ENCODE measurements at places on chromosomes 13 and 19.

GRCh38 chr19:5828661-5829566 is 10.6 kb downstream of the FUT6 start:
- peak; percentile 56 for DNase-seq

DNA sequence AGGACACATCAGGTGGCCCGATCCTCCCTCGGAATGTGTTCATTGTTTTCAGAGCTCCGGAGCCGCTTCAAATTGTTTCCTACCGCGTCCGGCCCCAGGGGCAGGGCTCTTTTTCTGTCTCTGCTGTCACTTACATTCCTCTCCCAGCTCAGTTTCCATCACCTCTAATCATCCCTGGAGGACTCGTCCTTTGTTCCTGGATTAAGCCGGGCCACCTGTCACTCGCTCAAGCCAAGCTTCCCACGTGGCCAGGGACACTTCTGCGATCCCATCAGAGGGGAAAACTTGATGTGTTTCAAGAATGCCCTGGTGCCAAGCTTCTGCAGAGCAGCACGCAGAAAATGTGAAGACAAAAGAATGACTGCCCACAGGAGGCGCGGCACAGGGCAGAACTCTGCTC is 13.5 kb downstream of the IL17D start:
- DNase-seq = no peak

DNA sequence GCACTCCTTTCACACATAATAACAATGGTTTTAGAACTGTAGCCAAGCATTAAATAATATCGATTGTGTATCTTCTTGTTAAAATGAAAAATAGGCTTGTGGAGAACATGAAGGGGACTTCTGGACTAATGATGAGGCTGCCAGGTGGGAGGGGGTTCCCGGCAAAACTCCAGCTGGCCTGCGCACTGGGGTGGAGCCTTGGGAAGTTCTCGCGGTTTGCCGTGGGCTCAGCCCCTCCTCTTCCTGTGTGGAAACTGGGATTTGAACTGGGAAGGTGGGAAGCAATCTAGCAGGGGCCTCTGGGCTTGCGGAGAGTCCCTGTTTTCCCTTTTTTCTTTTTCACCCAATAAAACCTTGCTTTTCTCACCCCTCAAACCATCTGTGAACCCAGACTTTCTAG is 113.7 kb upstream of the SLITRK1 start:
- DNase-seq = no peak

DNA sequence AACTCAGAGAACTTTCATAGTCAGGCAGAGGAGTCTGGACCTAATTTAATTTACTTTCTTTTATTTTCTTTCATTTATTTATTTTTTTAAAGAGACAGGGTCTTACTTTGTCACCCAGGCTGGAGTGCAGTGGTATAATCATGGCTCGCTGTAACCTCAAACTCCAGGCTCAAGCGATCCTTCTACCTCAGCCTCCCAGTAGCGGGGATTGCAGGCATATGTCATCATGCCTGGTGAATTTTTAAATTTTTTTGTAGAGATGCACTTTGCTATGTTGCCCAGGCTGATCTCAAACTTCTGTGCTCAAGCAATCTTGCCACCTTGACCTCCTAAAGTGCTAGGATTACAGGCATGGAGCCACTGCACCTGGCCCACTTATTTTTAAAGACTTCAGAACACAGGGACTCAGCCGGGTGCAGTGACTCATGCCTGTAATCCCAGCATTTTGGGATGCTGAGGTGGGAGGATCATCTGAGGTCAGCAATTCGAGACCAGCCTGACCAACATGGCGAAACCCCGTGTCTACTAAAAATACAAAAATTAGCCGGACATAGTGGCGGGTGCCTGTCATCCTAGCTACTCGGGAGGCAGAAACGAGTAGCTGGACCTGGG is 50.6 kb downstream of the KLF5 start:
- DNase-seq = no peak

GRCh38 chr19:38304866-38305429 is 897 bp downstream of the C19orf33 start:
- peak; percentile 60 for DNase-seq

- DNase-seq = no peak
These were observed 6.8 kb upstream of the CCDC124 start for GRCh38 chr19:17926044-17926443.

DNA sequence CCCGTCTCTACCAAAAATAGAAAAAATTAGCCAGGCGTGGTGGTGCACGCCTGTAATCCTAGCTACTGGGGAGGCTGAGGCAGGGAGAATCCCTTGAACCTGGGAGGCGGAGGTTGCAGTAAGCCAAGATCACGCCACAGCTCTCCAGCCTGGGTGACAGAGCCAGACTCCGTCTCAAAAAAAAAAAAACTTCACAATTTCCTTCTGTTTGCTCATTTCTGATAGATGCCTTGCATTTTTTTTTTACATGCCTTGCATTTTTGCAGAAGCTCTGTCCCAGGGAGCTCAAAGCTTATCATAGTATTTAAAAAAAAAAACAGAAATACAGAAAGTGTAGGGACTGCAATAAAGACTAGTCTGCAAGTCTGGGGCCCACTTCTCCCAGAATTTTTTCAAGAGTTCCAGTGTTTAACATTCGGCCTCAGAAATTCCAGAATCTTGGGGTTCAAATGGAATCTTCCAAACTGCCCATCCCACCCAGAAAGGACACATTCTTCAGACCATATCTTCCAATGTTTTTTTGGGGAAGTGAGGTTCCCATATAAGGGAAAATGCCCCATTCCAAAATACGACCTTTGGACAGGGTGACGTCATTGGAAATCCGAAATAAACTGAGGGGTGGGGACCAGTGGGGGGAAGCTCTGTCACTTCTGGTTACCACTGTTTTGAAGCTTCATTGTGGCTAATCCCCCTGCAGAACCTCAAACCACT is 17.2 kb upstream of the RAB8A start:
- DNase-seq = no peak

DNA sequence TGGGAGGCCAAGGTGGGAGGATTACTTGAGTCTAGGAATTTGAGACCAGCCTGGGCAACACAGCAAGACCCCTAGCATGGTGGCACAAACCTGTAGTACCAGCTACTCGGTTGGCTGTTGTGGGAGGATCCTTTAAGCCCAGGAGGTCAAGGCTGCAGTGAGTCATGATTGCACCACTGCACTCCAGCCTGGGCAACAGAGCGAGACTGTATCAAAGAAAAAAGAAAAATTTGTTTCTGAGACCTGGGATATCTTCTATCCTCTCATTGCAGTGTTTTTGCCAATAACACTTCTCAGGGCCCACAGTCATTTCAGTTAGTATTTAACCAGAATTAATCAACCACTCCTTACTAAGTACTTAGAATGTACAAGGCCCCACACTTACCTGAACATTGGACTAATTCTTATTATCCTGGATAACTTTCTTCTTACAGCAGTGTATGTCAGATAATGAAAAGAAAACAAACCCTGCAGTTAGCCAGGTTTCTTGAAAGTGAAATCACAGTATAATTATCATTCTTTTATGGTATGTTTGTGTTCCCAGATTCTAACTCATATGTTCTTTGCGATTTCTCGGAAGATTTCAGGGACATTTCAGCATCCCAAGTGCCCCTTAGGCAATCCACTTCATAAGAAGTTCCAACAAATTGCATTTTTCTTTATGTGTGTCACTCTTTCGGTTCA is 75.6 kb upstream of the KLF5 start:
- no peak for DNase-seq

DNA sequence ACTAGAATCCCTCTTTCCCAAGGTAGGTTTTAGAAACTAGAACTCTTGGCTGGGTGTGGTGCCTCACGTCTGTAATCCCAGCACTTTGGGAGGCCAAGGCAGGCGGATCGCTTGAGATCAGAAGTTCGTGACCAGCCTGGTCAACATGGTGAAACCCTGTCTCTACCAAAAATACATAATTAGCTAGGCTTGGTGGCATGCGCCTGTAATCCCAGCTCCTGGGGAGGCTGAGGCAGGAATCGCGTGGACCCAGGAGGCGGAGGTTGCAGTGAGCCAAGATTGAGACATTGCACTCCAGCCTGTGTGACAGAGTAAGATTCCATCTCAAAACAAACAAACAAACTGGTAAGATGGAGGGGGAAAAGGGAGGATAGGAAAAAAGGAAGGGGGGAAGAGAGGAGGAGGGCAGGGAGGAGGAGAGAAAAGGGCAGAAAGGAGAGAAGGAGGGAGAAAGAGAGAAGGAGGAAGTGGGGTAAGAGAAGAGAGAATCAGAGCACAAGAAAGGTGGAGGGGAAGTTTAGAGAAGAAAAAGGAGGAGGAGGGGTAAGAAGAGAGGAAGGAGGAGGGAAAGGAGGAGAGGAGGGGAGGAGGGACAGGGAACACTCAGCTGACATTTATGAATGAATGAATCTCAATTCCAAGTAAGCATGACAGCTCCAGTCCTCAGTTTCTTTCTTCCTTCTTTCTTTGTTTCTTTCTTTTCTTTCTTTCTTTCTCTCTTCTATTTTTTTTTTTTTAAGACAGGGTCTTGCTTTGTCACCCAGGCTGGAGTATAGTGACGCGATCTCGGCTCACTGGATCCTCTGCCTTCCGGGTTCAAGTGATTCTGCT is 2.6 kb upstream of the SLC27A1 start:
- no peak for DNase-seq

GRCh38 chr19:41218615-41219507 is at the start of gene AXL:
TSS of gene AXL (plus strand) at chr19:41219223. CDS start at chr19:41219393, 170 bp downstream.
- peak; percentile 89 for DNase-seq

GRCh38 chr13:39935155-39935554 is 279.7 kb downstream of the COG6 start:
- no peak for DNase-seq

GRCh38 chr13:47298506-47298905 is 401.7 kb upstream of the HTR2A start:
- DNase-seq = no peak

- peak; percentile 93 for DNase-seq
These were observed 2.9 kb upstream of the LTBP4 start for GRCh38 chr19:40598121-40598917.
